ENCODE measurements at places on chromosomes 11 and 22.
A peak's percentile ranks its signal among the peaks of the same experiment; 100 is the strongest.

DNA sequence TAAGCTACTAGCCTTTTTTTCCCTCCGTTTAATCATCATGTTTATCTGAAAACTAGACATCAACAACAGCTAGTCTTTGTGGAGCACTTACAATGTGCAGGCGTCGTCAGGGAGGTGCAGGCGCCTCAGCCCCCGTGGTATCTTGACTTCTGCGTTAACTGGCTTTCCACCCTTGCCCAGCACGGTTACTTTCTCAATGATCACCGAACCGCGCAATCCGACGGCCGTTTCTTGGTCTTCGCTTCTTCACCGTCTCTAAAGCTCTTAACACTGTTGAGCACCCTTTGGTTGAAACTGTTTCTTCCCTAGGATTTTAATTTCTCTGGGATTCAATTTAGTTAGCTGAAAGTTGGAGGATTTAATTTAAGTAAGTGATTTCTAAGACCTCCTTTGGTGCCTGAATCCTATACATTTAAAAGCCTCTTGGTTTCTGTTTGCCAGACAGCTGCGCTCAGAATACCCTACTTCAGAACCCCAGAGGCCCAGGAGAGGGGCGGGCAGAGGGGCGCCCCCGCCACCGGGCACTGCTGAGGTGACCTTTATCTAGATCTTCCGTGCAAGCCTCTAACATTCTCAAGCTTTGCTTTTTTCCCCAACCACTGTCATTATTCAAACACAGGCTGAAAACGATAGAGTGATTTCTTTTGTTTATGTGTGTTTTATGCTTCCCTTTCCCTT lies 18.0 kb upstream of the TMEM218 start:
- DNase-seq, result no peak

- no peak for DNase-seq
Measured at GRCh38 chr11:75504501-75504900, 21.2 kb downstream of the GDPD5 start.

GRCh38 chr22:49264696-49265095 lies 563.0 kb downstream of the BRD1 start:
- no peak for DNase-seq

DNA sequence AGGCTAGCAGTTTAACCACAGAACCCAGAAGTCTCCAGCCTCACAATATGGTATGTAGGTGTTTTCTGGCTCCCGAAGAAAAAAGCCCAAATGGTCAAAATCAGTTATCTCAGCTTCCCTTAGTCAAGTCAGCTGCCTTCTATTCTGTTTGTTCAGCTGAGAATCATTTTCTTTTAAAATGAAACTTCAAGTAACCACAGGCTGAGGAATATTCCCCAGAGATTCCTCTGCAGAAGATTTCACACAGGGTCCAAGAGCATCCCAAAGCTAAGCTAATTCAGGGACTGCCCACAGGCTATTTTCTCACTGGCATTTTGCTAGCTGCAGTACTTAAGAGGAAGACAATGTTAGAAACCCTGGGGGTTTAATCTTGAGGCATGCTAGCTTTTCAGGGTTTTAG lies 977.0 kb upstream of the CHORDC1 start:
- no peak for DNase-seq

DNA sequence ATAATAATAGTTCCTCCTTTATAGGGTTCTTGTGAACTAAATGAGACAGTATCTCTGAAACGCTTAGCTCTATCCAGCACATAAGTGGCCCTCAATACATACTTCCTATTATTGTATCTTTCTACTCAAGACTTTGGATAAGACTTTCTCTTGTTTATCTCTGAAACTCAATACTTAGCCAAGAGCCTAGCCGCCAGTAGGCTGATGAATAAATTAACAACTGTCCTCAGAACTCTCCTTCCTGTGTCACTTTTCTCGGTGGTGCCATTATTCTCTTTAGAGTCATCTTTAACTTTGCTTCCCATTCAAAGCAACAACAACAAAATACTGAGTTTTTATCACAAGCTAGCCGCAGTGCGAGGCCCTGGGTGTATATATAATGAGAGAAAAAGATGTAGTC lies 86.9 kb downstream of the FAM83F start:
- no peak for DNase-seq

- DNase-seq, result no peak
Measured at GRCh38 chr11:72642884-72643522, 31.2 kb downstream of the PDE2A start.

GRCh38 chr11:116582571-116582970 lies 190.2 kb downstream of the BUD13 start:
- no peak for DNase-seq

- no peak for DNase-seq
Measured at GRCh38 chr11:43925063-43925931, 17.1 kb upstream of the C11orf96 start.

GRCh38 chr11:12100841-12101242 lies 9.5 kb upstream of the MICAL2 start:
- no peak for DNase-seq

GRCh38 chr11:66231561-66231960 lies 36.9 kb upstream of the RAB1B start:
- no peak for DNase-seq

- DNase-seq, result no peak
Measured at GRCh38 chr22:28581016-28581415, 98.6 kb downstream of the TTC28 start.

GRCh38 chr11:14312736-14313438 lies 46.1 kb downstream of the RRAS2 start:
- DNase-seq, result no peak

DNA sequence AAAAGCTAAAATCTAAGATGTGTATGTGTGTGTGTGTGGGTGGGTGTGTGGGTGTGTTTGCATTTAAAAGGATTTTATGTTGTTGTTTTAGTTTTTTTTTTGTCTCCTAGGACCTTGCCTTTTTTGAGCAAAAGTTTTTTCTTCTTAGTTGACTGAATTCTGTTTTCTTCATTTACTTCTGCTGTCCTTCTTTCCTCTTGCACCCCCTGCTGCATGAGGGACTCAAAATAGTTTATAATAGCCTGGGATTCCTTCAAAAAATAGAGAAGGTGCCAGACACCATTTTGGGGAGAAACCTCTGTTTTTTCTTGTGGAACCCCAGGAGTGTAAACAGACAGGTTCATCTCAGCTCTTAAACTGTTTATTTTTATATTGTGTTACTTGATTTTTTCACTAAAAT lies 817.7 kb downstream of the TBC1D22A start:
- DNase-seq, result no peak

DNA sequence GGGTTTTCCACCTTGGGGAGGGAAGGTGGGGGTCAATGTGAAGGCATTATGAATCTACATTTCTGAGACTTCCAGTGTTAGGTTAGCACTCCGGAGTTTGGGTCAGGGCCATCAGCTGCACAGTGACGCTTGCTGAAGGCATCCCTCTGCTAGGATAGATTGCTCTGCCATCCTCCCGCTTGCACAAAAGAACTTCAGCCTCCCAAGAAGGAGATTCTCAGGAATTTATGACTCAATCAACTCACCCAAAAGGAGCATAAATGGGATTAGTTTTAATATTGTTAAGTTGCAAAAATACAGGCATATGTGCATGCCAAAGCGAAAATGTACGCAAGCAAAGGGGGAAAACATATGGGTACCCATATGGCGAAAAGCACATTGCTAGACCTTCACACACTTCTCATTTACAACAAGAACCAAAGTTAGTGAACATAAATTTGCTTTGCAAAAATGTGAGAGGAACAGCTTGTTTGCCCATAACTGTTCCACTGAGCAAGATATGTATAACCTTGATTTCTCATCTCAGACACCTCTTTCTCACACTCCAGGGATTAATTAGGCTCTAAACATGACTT lies 1013.0 kb downstream of the OPCML start:
- DNase-seq, result no peak

GRCh38 chr11:73323464-73323863 lies 15.4 kb downstream of the ARHGEF17 start:
- DNase-seq, result no peak

DNA sequence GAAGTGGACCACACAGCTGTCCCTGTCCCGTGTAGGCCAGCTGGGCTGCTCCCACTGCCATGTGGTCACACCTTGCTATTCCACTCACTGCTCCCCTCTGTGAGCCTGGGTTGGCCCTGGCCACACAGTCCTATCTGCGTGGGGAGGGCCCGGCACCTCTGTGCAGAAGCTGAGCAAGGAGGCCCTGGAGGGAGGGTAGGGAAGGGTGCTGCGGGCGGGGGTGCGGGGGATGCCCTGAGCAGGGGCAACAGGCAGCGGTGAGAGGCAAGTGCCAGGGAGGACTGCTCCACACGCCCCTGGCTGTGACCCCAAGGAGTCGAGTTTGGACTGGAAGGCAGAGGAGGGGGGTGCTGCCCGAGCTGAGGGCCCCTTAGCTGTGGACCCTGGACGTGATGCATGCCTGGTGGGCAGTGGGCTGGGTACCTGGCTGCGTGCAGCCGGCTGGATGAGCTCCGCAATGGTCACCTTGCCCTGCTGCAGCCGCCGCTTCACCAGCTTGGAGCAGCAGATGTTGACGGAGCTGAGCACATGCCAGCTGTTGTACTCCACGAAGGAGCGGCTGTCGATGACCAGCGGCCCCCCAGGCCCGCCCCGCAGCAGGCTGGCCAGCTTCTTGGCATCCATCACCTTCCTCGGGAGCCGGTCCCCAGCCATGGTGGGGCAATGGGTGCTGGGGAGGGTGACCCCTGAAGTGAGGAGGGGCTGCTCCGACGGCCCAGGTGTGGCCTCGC lies 6.7 kb downstream of the DUSP8 start:
- DNase-seq, result no peak

GRCh38 chr11:35389897-35390465 lies 29.4 kb downstream of the SLC1A2 start:
- no peak for DNase-seq

GRCh38 chr22:48945621-48946458 lies 881.8 kb downstream of the BRD1 start:
- no peak for DNase-seq

- DNase-seq, result no peak
Measured at GRCh38 chr11:120703358-120704152, 192.0 kb downstream of the GRIK4 start.

GRCh38 chr22:42587588-42588175 lies 27.0 kb downstream of the POLDIP3 start:
- DNase-seq, result no peak

- peak; percentile 90 for DNase-seq
Measured at GRCh38 chr11:100687630-100688395, 725 bp downstream of the ARHGAP42 start.

- no peak for DNase-seq
Measured at GRCh38 chr11:62390237-62390636, 28.6 kb upstream of the SCGB1A1 start.

GRCh38 chr11:128509621-128510389 lies 77.6 kb downstream of the ETS1 start:
- DNase-seq, result peak; percentile 45

DNA sequence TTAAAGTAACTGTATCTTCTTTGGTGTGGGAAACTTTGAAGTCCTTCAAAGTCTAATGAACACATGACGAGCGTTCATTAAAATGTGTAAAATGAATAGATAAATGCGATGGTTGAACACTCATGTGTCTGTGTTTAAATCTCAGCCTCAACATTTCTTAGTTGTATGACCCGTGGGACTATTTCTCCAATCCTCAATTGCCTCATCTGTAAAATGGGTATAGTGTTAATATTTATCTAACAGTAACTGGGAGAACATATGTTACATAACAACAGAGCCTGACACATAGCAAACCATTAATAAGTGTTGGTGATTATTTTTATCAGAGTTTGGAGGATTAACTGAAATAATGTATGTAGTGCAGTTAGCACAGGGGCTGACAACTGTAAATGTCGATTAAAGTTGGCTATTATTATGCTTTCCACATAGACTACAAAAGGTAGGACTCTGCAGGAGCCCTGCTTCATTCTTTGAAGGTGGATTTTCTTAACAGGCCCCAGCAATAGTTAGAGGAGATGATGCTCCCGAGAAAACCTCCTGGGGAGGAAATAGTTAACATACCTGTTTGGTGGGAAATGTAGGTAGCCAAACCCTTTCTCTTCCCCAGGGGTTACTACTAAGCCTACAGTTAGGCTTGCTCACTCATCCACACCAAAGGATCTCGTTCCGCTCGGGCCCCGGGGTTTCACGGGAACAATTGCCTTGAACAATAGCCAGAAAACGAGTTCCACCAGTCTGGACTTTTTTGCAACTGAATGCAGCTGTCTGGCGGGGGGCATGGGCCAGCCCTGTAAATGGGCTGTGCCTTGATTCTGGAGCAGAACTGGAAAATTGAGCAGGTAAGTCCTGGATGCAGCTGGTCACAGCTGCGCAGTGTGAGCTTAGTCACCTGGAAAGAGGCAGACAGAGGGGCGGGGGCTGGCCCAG lies 133.4 kb downstream of the DBX1 start:
- DNase-seq, result no peak

- DNase-seq, result no peak
Measured at GRCh38 chr22:19271856-19272535, 19.5 kb downstream of the CLTCL1 start.

GRCh38 chr11:55652560-55652959 lies 4.4 kb downstream of the OR4S2 start:
- DNase-seq, result no peak

- DNase-seq, result no peak
Measured at GRCh38 chr11:12859872-12860657, 149.1 kb upstream of the RASSF10 start.

GRCh38 chr11:93608364-93608763 lies 53.1 kb upstream of the CEP295 start:
- DNase-seq, result no peak

GRCh38 chr11:15616130-15617105 lies 501.7 kb downstream of the INSC start:
- DNase-seq, result no peak

DNA sequence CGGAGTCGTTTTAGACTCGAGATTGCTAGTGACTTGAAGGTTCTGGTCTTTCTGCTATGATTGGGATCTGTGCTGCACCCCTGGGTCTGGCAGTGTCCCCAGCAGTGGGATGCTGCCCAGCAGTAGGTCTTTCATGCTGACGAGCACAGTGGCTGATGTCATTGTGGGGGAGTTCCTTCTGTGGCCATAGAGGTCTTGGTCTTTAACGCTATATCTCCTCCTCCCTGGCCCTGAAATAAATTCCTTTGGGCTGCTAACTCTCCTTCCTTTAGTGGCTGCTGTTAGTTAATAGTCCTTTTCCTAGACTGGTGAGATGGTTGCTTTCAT lies 136.3 kb downstream of the TEAD1 start:
- no peak for DNase-seq

- no peak for DNase-seq
Measured at GRCh38 chr11:63699896-63700295, 18.6 kb downstream of the RTN3 start.

Data from SW 1271 (cell line).